GM06990 (cell line): ENCODE measurements at places on chromosomes 2 and 18.

DNA sequence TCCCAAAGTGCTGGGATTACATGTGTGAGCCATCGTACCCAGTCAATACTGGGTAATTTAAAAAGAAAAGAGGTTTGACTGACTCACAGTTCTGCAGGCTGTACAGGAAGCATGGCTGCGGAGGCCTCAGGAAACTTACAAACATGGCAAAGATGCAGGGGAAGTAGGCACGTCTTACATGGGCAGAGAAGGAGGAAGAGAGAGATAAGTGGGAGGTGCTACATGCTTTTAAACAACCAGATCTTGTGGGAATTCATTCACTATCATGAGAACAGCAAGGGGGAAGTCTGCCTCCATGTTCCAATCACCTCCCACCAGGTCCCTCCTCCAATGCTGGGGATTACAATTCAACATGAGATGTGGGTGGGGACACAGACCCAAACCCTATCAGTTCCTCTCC, 192.5 kb downstream of the ATAD2B start:
- no peak for DNase-seq

GRCh38 chr2:17289669-17290068, 228.6 kb downstream of the RAD51AP2 start:
- DNase-seq, result no peak

- DNase-seq, result no peak
Observed at GRCh38 chr2:68044099-68044498, 18.7 kb downstream of the C1D start.

- DNase-seq, result no peak
Observed at GRCh38 chr2:220144411-220144810, 517.0 kb downstream of the SLC4A3 start.

DNA sequence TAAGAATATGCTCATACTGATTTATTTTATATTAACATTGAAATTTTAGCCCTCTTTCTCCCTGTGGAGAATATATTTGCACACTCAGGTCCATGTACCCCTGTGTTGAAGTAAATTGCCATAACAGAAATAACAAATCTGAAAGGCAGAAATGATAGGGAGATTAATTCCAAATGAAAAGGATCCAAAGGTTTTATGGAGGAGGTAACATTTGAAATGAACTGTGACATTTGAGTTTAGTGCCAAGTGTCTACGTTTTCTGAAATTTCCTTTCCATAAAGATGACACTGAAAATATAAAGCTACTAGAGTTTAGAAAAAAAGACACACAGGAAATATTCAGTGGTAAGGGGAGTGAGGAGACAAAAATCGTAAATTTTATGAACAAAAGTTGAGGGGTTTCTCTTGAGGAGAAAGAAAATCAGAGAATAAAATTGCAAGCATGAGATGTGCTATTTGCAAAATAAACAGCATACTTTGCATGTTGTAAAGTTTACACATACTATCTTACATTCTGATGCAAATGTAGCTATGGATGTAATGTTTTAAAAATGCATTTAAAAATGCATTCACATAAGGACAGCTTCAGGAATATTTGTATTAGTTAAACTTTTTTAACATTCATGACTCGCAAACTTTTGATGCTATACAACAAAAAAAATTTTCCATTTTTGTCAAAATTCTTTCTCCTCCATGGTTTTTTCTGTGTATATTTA, 69.5 kb downstream of the BAZ2B start:
- no peak for DNase-seq

GRCh38 chr2:42193722-42194187, 24.6 kb downstream of the EML4 start:
- no peak for DNase-seq

DNA sequence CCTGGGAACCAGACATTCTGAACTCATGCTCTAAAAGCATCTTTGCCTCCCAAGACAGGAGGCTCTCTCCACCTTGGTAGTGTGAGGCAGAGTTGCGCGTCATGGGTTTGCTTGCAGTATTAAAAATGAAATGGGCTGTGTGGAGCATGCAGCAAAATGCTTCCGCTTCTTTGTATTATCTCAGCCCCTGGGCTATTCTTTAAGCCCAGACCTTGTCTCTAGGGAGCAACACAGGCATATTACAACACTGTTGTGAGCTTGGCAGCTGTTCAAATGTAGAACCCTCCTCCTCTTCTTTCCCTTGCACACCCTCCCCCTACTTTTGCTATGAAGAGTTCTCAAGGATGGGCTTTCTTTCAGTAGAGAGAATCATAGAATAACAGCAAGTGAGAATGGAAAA, 185.1 kb upstream of the LHCGR start:
- DNase-seq, result no peak

DNA sequence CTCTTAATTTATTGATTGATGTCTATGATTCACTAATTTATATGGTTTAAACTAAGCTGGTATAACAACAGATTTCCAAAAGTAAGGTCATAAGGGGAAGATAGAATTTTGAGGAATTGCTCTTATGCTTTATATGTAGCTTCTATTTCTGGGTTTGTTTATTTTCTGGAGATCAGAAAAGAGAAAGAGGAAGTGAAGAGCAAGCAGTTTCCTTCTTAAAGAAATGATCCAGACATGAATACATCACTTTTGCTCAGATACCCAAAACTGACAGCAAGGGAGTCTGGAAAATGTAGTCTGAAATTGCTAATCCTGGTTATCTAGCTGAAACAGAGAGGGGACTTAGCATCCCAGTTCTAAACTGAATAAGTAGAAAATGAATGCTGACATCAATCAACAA, 912.5 kb upstream of the CRIM1 start:
- no peak for DNase-seq

DNA sequence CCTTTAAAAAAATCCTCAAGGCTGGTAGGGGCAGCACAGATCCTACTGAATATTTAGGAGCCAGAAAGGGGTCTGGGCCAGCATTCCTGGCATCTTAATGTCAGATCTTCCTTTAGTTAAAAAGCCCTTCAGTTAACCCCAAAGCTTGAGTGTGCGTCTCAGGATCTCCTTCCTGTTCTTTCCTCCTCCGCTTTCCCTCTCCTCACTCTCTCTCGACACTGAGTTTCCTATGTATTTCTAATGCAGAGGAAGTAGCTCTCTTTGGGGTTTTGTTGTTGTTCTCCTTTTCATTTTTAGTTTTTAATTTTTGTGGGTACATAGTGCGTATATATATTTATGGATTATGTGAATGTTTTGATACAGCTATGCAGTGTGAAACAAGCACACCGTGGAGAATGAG, 109.9 kb upstream of the COPS8 start:
- DNase-seq, result no peak

DNA sequence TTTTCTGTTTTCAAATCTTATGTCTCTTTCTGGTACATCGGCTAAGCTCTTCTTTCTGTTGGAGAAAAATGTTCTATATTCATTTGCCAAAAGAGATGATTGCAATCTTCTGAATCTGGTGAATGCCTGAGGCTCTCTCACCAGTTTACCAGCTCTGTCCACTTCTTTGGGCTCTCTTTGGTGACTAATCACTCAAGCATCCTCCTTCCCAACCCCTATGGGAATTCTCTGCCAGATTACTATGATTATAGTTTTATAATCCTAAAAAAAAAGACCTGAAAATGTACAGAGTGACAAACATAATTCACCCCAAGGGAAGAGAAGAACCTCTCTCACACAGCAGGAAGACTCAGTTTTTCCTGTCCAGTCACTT, 187.3 kb downstream of the CAMKMT start:
- no peak for DNase-seq

GRCh38 chr2:31241625-31242270, 7.8 kb downstream of the EHD3 start:
- DNase-seq, result no peak

GRCh38 chr2:56898986-56899385, 715.2 kb downstream of the CCDC85A start:
- DNase-seq, result no peak

DNA sequence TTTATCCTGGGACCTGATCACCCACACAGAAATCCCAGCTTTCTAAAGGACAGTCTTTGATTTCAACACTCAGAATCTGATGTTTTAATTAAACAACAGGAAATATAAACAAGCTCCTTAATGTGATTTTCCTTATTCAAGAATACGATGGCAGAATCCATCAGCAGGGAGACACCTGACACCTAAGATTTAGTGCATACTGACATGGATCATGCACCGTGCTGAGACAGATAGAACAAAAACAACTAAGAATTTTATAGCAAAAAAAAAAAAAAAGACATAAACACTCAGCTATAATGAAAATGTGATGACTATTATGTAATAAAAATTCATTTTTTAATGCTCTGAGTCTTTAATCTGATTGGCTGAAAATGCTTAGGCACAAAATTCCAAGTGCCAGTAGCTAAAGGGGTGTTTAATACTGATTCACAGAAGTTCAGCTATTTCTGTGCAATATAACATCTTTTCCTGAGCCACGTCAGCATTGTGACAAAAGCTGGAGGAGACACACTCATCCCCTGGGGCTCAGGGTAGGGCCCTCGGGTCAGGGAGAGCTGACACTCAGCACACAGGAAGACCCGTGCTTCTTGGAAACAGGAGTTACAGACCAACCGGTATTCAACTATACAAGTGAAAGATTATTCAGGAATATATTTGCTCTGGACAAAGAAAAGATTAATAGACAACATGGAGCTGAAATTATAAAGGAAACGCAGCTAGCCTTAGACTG, 247.4 kb downstream of the FBXO15 start:
- DNase-seq, result no peak

DNA sequence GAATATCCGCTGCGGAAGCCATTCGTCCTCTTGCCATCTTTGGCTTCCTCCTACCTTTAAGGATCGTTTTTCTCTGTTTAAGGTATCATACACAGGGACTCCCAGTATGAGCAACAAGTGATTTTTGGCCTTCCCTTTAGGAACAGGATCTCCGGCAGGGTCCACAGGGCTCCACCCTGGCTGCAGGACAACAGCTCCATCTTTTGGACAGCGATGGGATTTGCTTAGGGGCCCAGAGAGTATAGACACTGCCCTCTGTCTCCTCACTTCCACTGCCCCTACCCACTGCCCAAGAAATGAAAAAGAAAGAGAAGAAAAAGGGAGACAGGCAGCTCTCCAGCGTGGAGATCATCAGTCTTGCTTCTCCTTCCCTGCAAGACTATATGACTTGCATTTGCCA, 224.5 kb downstream of the UXS1 start:
- DNase-seq, result no peak

DNA sequence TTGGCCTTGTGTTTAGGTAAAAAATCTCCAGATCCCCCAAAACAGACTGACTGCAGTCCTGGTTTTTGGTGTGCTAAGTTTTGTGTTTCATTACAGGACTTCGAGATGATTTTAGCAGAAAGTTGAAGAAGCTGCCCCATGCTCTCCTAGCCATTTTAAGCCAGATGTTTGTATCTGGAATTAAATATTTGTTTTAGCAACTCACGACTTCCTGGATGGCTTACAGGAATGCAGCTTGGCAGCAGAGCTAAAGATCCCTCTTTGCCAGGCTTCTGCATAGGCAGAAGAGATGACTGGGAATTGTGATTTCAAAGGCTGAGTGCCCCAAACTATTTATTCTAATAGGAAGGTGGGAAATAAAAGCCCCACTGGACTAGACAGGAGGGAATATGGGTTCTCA, 31.1 kb downstream of the ONECUT2 start:
- DNase-seq, result no peak

DNA sequence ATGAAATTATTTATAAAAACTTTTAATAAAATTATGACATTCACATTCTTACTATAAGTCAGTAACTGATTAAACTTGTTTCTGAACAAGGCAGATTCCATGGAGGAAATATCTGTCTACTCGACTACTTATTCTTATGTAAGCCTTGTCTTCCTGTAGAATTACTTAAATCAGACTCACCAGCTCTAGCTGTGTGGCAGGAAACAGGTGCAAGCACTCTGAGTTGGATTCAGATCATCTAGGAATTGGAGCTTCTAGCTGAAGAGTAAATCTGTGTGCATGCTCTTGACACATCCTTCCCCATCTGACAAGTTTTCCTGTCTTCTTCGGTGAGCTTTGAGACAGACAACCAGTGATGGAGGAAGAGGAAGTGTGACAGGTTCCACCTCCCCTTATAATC, 284.7 kb downstream of the TRIB2 start:
- no peak for DNase-seq

GRCh38 chr2:70829916-70830315, 5.7 kb downstream of the CD207 start:
- DNase-seq, result no peak

GRCh38 chr2:96799623-96799935, 16.5 kb upstream of the CNNM3 start:
- DNase-seq, result no peak

DNA sequence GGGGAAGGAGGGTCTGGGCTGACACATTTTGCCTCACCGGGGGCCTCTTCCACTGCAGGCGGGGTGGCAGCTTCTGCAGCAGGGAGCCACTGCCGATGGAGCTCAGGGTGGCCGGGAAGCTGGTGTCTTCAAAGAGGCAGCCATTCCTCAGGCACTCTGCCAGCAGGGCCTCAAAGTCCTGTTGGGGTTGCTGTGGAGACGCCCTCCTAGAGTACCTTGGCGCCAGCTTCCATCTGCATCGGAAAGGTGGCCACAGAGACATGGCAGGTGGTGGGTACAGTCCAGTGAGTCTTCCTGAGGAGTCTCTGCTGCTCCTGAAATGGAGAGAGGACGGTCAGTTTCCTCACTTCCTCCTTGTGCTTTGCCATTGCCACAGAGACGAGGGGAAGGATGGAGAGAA, 12.1 kb downstream of the CAPN14 start:
- no peak for DNase-seq

GRCh38 chr2:3022841-3023372, 354.7 kb downstream of the EIPR1 start:
- no peak for DNase-seq

GRCh38 chr2:236105955-236106607, 62.1 kb downstream of the GBX2 start:
- no peak for DNase-seq

GRCh38 chr18:32542221-32542798, 71.6 kb upstream of the GAREM1 start:
- no peak for DNase-seq

DNA sequence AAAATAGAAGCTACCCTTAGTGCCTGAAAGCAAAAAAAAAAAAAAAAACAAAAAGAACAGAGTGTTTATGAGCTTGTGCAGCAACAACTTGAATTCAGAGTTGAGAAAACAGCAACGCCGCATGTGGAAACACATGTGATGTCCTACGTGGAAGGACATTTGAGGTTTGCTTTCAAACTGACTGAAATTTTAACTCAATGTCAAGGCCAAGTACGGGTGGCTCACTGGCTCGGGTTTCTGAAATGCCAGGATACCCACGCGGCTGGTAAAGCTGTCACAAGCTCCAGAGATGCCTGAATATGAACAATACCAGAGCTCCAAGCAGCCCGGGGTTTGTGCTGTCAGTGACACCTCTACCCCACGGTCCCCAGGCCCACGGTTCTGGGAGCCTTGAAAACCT, 72.2 kb upstream of the THOC1 start:
- DNase-seq, result no peak

GRCh38 chr18:13465124-13465446, 246.5 kb downstream of the LDLRAD4 start:
- no peak for DNase-seq

GRCh38 chr2:46495231-46496030, 16.1 kb downstream of the TMEM247 start:
- DNase-seq, result no peak
